COR-L47 (cell line): ENCODE measurements at places on chromosomes 2 and 18.

GRCh38 chr2:70357684-70358071 lies 55.8 kb upstream of the FAM136A start:
- no peak for DNase-seq

- no peak for DNase-seq
Measured at GRCh38 chr18:2087877-2088673, 483.2 kb downstream of the METTL4 start.

GRCh38 chr2:160835166-160835565 lies 325.1 kb upstream of the TANK start:
- DNase-seq = no peak

DNA sequence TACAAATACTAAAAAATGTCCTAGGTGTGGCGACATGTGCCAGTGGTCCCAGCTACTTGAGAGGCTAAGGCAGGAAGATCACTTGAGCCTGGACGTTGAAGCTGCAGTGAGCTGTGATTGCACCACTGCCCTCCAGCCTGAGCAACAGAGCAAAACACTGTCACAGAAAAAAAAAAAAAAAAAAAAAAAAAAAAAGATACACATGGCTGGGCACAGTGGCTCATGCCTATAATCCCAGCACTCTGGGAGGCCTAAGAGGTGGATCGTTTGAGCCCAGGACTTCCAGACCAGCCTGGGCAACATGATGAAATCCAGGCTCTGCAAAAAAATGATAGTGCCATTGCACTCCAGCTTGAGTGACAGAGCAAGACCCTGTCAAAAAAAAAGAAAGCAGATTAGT lies 13.7 kb downstream of the KANSL1L start:
- DNase-seq = no peak

DNA sequence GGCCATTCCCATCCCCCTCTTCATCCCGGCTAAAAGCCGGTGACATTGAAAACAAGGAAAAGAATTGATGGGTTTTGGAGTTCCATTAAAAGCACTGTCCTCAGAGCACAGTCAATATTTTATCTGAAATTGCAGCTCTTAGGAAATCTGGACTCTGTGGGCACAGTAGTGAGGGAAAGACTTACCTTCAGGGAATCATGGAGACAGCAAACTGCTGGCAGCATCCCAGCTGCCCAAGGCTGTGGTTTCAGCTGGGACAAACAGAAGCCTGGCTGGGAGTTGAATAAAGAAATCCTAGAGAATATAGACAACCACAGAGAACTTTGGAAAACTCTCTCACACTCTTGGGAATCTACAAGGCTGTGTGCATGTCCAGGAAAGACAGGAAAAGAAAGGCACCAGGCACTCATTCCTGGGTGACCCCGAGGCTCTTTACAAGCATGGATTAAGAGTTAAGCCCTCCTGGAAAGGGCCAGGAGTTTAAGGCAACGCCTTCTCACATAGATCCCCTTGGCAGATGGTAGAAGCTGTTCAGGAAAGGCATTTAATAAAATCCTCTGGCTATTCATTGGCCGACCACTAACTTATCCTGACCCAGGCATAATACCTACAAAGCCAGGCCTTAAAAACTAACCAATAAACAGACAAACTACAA lies 255.1 kb downstream of the MYT1L start:
- no peak for DNase-seq

- no peak for DNase-seq
Measured at GRCh38 chr2:109170645-109171044, 41.6 kb downstream of the SH3RF3 start.

GRCh38 chr2:181268174-181268867 lies 188.9 kb upstream of the ITGA4 start:
- no peak for DNase-seq

- DNase-seq = peak; percentile 40
Measured at GRCh38 chr18:35680139-35680551, 98.6 kb downstream of the GALNT1 start.
